ENCODE measurements at places on chromosomes 5 and 9. TPM values are rescaled to one million over a fixed set of nuclear protein-coding genes. Genes with fewer than 3 reads are reported as not detected.

Gene ARSB
- total RNA-seq, result 8.3 TPM

Gene FBP2
- total RNA-seq, result not detected

Gene PPP1R26
- total RNA-seq, result 15.1 TPM

Gene PNPLA7
- 0.07 TPM for total RNA-seq

GRCh38 chr5:133589286-133589685, 23.1 kb downstream of the FSTL4 start:
- no peak for DNase-seq

Data from foreskin keratinocyte (primary cell).